AG08395 (cell line): ENCODE measurements at places on chromosomes 7 and 10.

DNA sequence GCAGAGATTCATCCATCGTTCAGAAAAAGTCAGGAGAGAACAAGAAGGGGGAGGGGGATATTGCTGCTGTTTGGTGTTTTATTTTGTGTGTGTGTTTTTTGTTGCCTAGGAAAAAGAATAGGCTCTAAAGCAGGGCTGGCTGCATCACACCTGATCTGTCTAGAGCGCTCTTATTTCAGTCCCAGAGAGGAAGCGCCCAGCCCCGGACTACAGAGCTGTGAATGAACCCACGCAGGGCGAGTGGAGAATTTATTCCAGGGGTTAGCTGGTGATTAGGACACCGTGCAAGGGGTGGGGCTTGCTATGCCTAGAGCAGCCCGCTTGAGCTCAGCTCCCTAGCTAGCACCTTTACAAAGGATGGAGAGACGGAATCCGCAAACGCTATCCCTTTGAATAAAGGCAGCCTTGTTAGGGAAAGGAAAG is 621 bp upstream of the FAM13C start:
- peak; percentile 39 for DNase-seq

DNA sequence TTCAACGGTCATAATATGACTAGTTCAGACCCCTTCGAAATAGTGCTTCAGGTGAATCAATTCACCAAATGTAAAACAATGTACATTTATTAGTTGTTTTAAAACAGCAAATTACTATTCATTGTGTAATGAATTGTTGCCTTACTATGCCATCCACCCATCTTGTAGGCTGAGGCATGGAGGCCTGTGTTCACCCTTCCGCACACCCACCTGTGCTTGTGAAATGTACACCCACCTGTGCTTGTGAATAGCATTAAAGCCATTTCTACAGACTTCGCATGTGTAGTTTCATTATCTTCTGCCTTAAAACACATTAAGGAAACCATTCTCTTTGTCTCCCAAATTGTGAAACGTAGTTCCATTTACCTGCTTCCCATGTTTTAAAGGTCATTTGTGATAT is 16.8 kb downstream of the CLRN3 start:
- no peak for DNase-seq

DNA sequence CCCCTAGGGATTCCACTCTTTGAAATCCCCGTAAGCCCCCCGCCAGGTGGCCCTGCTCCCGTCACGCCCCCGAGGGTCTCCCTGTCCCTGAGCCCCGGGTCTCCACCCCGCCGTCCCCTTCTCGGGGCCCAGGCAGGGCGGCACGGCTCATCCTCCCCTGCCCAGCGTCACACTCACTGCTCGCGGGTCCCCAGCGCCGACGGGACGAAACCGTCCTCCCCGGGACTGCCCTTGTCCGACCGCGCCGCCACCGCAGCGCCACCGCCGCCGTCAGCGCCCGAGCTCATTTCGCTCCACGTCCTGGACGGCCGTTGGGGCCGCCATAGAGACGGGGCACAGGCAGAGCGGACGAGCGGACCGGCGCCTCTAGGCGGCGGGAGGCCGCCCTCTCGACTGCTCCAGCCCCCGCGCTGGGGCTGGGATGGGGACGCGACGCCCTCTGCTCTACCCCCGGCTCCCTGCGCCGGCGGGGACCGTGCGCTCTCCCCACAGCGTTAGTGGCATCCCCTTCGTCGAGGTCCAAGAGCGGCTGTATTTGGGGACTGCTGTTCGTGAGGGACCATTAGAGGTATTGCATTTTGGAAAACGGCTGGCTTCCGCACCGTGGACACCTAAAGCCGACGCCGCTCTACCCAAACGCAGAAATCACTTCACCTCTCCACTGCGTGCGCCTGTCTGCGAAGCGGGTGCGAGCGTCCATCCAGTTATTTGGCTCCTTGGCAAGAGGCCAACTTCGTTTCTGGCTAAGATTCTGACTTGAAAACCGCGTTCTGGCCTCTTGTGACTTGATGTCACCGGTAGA is at the start of gene EEF1AKMT2:
Gene EEF1AKMT2 (minus strand): TSS at position 341 of the 802 bp plus-strand sequence. CDS start 54 bp downstream, at position 287.
- DNase-seq = peak; percentile 94

DNA sequence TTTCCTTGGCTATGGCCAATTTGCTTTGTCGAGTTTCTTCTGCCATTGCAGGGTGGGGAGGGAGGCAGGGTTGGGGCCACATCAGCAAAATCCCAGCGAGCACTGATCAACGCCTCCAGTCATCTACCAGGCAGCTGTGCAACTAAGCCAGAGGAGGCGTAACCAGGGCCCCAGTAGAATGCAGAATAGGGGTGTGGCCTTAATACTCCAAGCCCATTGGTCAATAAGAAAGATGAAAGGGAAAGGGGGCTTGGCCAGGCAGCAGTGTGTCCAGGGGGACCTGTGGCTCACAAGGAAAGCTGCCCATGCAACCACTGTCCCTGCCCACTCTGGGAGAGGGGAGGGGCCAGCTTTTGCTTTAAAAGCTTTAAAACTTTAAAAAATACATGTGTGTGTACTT is 21.5 kb upstream of the GGCT start:
- no peak for DNase-seq

- DNase-seq = no peak
These were observed 67.3 kb upstream of the KMT2C start for GRCh38 chr7:152502813-152503790.

DNA sequence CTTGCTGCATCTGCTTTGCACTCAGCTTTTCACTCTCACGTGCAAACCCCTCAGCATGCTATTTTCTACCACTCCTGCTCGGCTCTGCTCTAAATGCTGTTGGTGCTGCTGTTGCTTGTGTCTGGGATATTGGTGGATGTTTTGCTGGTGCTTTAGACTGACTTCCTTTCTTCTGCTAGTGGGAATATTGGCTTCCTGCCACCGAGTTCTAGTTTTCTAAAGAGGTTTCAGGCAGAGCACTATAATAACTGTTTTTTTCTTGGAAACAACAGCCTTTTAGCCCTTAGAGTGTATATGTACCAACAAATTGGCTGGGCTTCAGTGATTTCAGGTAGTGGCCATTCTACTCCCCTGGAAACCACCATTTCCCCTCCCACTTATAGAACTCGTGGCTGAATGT is 27.8 kb downstream of the TMEM236 start:
- no peak for DNase-seq

DNA sequence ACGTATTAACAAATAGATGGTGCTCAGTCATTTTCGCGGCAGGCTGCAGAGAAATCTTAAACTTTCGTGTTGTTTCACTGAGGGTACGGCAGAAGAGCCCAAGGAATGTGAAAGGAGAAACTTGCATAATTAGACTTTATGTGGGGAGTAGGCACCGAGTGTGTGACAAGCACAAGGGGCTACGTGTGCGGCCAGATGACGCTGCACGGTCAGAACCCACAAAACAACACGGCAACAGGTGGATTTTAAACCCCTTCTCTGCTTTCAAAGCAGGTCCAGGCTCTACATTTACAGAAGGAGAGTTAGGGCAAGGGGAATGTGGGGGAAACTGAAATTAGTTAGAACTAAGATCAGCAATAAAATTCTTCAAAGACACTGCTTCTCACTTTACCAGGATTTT is 392 bp upstream of the UCN3 start:
- DNase-seq = no peak

GRCh38 chr7:142894112-142894984 is 8.8 kb upstream of the TRPV6 start:
- DNase-seq = no peak

- no peak for DNase-seq
These were observed 293.3 kb downstream of the TCF7L2 start for GRCh38 chr10:113243311-113243710.

DNA sequence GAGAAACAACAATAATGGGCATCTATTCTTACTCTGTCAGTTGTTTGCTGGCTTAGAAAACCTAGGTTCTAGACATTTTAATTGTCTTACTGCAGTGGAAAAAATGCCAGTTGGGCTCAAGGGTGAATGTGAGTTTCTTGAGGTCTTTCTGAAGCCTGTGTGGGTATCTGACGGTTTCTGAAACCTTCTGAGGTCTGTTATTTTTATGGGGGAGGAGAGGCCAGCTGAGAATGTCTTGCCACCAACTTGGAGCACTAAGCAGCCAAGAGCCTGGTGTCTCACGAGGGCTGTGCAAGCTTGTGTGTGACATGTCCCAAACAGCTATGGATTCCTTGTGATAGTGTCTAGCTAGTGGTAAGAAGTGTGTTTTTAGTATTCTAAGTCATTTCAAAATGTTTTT is 24.2 kb upstream of the DDC start:
- no peak for DNase-seq

DNA sequence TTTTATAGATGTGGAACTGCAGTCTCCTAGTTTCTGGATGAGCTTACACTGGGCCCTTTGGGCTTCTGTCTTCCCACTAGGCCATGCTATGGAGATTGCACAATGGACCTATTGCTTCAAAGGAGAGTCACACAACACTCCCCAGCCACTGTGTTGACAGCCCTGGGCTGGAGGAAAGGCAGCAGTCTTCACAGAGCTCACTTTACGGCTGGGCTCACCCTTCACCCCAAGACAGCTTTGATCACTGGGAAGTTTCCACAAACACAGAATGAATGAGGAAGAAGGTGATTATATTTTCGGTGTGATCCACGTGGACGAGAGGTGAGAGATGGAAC is 92.7 kb upstream of the GDF10 start:
- no peak for DNase-seq

DNA sequence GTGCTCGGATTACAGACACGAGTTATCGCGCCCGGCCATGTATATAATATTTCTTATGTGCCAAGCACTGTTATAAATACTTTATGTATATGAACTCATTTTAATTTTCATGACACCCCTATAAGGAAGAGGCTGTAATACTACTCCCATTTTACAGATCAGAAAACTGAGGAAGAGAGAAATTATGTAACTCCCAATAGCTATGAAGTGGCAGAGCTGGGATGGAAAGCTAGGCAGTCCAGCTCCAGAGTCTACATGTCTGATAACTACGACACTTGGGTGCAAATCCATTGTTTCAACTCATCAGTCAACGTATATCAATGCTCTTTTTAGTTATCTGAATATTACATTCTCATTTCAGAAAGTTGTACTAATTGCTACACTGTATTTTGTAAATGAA is 17.0 kb downstream of the PDK4 start:
- no peak for DNase-seq

- DNase-seq = peak; percentile 83
These were observed 22.5 kb downstream of the CAV1 start for GRCh38 chr7:116547347-116547746.

DNA sequence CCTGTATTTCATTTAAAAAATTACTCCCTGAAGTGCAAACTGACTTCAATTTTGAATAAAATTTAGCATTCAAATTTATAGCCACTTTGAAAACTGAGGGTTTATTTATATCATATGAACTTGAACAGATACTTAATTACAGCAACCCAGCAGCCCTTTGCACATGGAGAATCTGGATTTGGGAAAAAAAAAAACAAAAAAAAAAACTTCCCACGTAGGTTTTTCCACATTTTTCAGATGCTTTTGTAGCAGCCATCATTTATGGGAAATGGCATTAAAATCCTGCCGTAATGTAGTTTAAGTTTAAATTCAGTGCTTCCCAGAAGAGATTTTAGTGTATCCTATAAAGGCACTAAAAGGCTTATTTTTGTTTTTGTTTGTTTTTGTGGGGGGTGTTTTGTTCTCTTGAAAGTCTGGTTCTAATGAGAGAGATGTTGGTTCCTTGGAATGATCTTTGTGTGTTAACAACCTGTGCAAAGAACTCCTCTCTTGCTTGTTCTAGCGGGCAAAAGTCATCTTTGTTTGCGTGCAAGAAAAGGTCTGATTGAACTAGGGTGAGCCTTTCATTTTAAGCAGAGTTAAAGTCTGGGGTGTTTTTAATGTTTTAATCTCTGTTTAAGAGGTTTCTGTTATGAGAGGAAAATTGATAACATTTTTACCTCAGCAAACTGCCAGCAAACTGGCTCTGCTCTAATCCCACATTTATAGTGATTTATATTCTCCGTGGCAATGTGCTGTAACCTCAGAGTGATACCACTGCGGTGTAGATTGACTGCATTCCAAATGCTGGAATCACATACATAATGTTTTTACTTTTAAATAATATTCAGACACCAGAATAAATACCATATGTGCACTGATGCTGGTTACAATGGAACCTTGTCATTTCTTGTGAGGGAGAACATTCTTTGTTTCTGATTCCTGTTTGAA is 105.5 kb downstream of the WNT2 start:
- peak; percentile 67 for DNase-seq
